ENCODE measurements at places on chromosomes 2 and 18.

DNA sequence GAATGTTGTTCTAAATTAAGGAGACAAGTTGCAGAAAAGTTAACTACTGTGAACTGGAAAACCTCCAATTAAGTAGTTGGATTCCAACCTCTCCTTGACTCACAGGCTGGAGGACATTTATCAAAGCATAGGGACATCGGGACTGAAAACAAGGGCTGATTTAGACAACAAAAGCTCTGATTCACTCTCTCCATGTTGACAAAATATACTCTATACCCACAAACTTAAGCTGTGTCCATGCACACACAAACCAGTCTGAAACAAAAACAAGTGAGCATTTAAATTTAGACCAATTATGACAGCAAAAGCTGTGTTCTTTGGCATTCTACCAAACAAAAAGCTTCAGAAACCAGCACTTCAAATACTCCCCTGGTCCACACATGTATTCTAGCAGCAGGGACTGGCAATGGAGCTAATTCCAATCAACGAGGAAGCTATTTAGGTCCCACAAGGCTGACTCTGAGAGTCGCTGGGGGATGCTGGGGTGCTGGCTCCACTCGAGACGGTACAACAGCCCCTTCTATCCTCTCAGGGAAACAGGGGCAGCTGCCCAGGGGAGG is 71.4 kb downstream of the NXPH2 start:
- no peak for DNase-seq

- DNase-seq = no peak
Measured at GRCh38 chr2:238652053-238652770, 195.7 kb upstream of the TWIST2 start.

DNA sequence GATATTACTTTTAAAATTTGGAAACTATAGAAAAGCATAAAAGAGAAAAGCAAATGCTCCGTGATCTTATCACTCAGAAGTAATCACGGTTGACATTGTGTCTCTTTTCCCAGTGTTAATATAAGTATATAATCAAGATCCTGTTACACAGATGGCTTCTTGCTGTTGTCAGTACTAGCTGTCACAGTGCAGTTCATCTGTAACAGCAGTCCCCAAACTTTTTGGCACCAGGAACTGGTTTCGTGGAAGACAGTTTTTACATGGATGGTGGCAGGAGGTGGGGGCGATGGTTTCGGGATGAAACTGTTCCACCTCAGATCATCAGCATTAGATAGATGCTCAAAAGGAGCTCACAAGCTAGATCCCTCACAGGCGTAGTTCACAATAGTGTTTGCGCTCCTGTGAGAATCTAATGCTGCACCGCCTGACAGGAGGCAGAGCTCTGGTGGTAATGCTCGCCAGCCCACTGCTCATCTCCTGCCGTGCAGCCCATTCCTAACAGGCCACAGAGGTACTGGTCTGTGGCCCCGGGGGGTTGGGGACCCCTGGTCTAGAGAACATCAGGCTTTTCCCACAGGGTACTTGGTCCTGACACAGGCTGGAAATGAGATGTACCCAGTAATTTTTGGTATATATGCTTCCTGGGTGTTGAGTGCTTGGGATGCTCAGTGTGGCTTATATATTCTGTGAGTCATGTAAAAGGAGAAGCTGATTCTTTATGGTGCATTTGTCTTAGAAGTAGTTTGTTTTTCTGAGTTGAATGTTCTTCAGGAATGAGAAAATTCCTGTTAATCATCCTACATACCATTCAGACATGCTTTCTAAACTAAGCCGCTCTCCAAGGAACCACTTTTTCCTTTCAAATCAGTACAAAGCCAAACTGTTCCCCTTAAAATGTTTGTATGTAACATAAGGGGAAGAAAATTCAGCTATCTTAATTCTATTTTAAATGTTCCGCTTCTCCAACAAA is 121.8 kb downstream of the NCK2 start:
- DNase-seq = no peak

DNA sequence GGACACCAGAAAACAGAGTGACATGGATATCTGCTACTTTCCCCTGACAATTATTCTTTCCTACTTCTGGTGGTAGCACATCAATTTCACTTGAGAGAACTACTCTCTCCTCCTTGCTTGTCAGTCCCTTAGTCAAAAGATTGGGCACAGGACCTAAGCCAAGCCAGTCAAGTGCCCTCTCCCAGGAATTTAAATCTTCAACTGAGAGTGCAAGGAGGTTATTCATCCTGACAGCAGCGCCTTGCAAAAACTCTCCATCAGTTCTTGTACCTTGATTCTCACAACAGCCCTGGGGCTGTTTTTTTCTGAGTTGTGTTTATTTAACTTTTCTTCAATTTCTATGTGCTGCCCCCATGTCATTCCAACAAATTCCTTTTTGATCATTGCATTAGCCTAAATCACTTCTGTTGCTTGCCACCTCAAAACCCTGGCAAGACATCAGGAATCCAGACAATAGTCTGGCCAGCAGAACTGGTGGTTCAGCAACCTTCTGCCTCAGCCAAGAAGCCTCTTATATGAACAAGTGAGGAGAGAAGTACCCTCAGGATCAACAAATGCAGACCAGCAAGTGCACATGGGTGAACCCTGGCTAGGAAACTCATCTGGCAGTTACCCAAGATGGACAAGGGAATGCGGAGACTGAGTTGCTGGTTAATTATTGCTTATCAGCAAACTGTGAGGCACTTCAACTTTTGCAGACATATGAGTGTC is 19.4 kb downstream of the COL4A3 start:
- no peak for DNase-seq

DNA sequence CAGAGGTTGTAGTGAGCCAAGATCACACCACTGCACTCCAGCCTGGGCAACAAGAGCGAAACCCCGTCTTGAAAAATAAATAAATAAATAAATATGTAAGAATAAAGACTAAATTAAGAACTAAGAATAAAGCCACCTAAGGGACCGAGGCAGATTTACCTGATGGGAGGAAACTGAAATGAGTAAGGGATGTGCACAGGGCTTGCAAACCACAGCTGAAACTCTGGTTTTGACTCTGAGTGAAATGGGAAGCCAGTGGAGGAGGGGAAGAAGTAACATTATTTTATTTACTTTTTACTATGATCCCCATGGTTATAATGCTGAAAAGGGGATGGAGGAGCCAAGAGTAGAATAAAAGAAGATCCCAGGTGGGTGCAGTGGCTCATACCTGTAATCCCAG is 107.3 kb downstream of the CABYR start:
- no peak for DNase-seq

DNA sequence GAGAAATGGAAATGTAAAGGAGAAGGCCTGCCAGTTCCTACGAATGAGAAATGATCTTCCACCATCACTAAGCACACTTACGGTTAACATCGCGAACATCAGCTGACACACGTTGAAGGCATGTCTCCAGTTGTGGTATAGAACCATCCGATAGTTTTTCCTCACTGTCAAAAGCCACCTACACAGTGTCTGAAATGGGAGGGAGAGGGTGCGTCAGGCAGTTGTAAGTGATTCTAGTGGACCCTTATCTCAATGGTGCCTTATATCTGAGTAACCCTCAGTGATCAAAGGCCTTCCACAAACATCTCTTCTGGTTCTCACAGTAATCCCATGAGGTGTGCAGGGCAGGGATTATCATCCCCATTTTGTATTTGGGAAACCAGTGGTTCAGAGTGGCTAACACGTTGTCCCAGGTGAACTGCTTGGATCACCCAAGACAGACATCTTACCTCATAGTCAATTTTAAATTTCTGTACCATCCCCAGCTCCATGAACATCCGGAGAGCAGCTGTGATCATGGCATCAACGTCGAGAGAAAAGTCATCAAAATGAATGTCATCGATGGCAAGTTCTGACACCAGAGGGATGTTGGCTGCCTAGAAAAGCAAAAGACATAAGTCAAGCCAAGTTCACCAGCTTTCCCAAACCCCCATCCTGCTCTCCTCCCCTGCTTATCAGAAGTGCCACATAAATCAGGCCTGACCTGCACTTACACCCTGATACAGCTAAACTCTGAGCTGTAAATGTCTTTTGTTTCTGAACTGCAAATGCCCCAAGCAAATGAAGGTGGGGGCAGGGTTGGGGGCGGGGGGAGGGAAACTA is 335.2 kb downstream of the AGPS start:
- no peak for DNase-seq
